ENCODE measurements at places on chromosomes 7 and 10.

- DNase-seq, result no peak
Observed at GRCh38 chr10:124446830-124447750, 2.7 kb downstream of the NKX1-2 start.

- peak; percentile 49 for DNase-seq
Observed at GRCh38 chr7:106618480-106618879, 42.5 kb downstream of the CCDC71L start.

GRCh38 chr10:74480778-74481177 lies 329.8 kb downstream of the ADK start:
- no peak for DNase-seq

GRCh38 chr7:151631953-151632749 lies 112.5 kb upstream of the RHEB start:
- peak; percentile 77 for DNase-seq

DNA sequence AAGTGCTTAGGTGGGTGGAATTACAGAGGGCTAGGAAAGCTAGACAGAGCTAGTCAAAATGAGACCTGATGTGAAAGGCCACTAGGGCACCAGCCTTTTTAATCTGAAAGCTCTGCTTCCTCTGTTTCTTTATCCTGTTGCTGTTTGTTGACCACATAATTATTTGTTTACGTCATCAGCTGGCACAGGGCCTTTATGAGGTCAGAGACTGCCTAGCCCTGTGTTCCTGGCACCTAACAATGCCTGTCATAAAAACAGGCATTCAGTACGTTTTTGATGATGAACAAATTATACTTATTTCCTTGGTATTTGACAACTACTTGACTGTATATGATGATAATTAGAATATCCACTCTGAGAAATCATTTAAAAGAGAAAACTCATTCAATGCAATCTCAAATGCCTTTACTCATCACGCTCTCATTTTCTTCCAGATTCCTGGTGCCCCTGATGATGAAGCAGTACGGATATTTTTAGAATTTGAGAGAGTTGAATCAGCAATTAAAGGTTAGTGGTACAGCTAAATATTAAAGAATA lies 26.0 kb downstream of the RBM17 start:
- peak; percentile 49 for DNase-seq

DNA sequence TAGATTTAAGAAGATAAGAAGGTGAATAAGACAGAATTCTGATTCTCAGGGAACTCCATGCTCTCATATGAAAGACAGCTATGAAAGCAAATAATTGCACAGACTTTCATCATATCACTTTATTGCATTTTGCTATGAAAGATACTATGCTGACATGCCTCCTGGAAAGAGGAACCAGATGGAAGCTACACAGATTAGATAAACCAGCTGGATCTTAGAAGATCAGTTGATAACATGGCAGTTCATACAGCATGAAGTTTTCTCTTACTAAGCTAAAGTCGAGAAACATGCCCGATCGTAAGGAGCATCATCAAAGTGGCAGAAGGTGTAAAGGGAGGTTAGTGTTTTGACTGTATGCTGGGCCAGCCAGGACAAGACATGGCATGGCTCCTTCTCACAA lies 112.5 kb upstream of the DPP6 start:
- no peak for DNase-seq

- no peak for DNase-seq
Observed at GRCh38 chr7:39211581-39211980, 233.9 kb downstream of the POU6F2 start.

DNA sequence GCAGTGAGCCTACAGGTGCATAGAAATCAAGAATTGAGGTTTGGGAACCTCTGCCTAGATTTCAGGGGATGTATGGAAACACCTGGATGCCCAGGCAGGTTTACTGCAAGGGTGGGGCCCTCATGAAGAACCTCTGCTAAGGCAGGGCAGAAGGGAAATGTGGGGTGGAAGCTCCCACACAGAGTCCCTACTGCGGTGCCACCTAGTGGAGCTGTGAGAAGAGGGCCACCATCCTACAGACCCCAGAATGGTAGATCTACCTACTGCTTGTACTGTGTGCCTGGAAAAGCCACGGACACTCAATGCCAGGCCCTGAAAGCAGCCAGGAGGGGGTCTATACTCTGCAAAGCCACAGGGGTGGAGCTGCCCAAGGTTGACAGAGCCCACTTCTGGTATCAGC lies 533.5 kb downstream of the GPAM start:
- no peak for DNase-seq

DNA sequence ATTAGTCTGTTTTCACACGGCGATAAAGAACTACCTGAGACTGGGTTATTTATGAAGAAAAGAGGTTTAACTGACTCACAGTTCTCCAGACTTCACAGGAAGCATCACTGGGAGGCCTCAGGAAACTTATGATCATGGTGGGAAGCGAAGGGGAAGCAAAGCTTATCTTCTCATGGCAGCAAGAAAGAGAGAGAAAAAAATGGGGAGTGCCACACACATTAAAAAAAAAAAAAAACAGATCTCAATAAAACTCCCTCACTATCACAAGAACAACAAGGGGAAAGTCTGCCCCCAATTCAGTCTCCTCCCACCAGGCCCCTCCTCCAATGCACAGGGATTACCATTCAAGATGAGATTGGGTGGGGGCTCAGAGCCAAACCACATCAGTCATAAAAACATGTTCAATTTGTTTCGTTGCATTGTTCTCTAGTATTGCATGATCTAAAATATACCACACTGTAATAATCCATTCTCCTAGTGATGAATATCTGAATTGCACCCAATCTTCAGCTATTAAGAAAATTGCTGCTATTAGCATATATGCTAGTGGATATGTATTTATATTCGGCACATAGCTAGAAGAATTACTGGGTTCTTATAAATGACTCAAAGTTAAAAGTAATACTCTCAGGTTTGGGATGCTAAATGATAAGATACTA lies 328.9 kb upstream of the KCND2 start:
- DNase-seq, result no peak

- DNase-seq, result no peak
Observed at GRCh38 chr7:83613232-83613631, 35.7 kb downstream of the SEMA3E start.

- DNase-seq, result peak; percentile 31
Observed at GRCh38 chr7:107907790-107908189, 16.8 kb downstream of the DLD start.

GRCh38 chr10:127877116-127877515 lies 15.6 kb downstream of the CLRN3 start:
- no peak for DNase-seq

GRCh38 chr10:3424111-3424851 lies 251.7 kb upstream of the PITRM1 start:
- peak; percentile 64 for DNase-seq

GRCh38 chr7:126685596-126685995 lies 567.1 kb downstream of the GRM8 start:
- no peak for DNase-seq

- DNase-seq, result no peak
Observed at GRCh38 chr10:127715249-127715648, 21.7 kb upstream of the FOXI2 start.

DNA sequence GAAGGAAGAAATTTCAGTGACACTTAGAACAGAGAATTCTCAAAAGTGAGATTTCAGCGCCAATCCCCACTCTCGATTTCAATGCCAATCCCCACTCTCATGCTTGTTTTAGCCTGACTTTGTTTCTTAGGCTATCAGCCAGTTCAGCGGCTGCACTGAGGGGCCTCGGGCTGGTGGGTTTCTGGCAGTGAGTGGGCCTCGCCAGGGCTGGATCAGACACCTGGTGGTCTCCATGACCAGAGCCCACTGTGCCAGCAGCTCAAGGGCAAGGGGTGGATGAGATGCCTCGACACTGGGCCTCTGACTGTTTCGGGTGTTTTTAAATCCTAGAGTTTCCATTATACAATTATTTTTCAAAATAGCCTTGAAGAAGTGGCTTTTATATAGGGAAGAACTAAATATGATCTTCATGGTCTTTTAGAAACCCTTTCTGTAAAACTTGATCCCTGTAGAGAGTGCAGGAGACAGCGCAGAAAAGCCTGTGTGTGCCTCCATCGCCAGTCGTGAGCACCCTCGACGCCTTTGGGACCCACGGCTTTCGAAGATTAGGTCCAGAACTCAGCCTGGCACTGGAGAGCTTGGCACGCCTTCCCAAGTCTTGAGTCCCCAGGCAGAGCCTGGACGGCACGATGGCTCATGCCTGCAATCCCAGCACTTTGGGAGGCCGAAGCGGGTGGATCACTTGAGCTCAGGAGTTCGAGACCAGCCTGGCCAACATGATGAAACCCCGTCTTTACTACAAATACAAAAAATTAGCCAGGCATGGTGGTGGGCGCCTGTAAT lies 76.2 kb downstream of the INPP5A start:
- DNase-seq, result no peak

GRCh38 chr10:986137-986825 lies 2.0 kb upstream of the GTPBP4 start:
- DNase-seq, result peak; percentile 68

DNA sequence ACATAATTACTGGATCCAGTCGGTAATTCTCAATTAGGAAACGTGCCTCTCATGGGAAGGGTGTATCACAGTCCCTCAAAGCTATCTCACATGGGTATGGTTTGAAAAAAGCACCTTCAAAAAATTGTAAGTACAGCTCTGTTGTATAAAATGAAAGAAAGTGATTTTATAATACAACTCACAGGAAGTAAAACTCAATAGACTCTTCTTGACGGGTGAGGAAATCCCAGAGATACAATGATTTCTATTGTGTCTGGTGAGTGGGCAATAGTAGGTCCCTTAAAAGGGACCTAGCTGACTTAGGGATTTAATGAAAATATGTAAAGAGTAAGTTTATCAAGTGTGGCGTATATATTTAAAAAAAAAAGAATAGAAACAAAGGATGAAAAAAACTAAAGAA lies 27.0 kb downstream of the TASOR2 start:
- DNase-seq, result no peak

GRCh38 chr7:120110169-120110568 lies 162.8 kb upstream of the KCND2 start:
- no peak for DNase-seq

DNA sequence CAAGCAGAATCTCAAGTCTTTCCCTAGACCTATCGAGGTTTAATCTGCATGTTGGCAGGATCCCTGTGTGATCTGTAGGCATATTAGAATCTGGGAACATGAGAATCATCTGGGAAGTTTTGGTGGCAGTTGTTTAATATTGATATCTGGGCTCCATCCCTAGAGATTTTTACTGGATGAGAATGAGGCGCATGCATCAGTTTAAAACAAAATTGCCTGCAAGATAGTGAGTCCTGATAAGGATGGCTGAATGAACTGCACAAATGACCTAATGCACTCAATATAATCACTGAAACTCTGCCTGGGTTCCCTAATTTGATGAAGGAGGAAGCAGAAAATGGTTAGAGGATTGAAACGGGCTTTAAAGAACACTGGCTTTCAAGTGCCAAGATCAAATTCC lies 218.0 kb downstream of the FGFR2 start:
- no peak for DNase-seq

DNA sequence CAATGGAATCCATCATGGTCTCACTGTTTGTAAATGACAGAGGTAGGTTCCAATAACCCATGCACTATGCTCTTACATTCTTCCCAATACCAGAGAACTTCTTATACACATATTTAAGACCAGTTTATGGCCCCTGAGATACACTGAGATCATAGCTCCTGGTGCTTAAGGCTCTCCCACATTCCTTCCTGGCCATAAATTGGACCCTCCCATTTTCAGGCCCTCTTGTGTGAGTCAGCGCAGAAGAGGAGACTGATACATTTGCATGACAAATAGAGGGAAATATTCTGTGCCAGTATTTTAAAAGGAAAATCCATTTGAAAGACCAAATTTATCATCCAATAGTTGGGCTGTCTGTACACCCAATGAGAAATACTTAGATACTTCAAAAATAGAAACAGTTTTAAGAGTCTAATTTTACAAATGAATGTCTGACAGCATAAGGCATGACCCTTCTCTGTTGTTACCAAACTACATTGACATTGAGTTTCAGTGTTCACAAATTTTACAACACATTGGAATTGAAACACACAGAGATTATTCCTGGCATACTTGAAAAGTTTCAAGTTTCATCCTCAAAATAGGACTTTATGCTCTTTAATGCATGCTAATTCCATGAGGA lies 35.3 kb downstream of the SLC16A9 start:
- DNase-seq, result peak; percentile 41

DNA sequence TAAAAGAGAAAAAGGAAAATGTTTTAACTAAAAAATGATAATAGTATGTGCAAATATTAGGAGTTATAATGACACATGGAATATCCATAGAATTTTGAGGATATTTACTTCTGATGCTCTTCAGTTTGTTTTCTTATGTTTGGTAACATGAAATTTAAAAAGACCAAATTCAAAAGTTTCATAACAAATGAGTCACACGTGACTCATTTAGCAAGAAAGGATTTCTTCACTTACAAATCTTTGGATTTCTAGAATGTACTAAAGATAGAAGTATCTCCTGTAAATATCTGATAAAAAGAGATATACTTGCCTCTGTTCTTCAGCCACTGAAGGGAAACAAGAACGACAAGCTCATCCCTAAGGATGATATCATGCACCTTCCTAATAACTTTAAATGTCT lies 774.5 kb upstream of the LRRTM3 start:
- DNase-seq, result peak; percentile 50

- no peak for DNase-seq
Observed at GRCh38 chr10:22437620-22438588, 92.6 kb downstream of the SPAG6 start.

- peak; percentile 95 for DNase-seq
Observed at GRCh38 chr7:27111042-27111750, 8.7 kb upstream of the HOXA2 start.

GRCh38 chr7:48734695-48735406 lies 189.5 kb upstream of the CDC14C start:
- no peak for DNase-seq

GRCh38 chr10:1629326-1630198 lies 107.8 kb downstream of the ADARB2 start:
- DNase-seq, result peak; percentile 55

DNA sequence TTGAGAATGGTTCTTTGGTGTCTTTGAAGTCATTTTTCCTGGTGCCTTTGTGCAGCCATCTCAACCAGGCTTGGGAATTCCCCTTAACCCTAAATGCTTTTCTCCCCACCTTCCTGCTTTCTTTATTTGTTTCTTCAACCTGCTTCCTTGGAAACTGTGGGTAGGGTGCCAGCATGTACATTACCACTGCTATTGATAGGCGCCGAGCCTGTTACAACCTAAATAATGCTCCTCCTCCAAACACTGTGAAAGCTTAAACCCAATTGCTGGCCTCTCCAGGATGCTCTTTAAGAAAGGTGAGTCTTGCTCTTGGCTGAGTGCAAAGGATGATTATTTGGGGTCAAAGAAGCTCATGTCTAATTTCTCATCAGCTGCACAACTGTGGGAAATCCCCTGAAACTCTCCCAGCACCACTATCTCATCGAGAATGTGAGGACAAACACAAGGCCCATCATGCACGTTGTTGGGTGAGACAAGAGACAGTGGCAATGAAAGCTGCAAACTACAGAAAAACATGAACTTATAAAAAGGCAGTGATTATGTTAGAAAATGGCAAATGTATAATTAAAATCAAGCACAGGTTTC lies 285.5 kb upstream of the IGFBP3 start:
- DNase-seq, result no peak

- no peak for DNase-seq
Observed at GRCh38 chr10:101726115-101726387, 31.1 kb upstream of the FBXW4 start.

- no peak for DNase-seq
Observed at GRCh38 chr10:69055241-69055640, 32.7 kb upstream of the SRGN start.
